ENCODE measurements at places on chromosomes 16 and 17.

- peak; percentile 82 for DNase-seq
Observed at GRCh38 chr17:42744283-42744805, 496 bp downstream of the EZH1 start.

GRCh38 chr16:23081675-23082119, 67.6 kb downstream of the USP31 start:
- peak; percentile 27 for DNase-seq

GRCh38 chr17:82267575-82268379, 5.7 kb downstream of the CSNK1D start:
- DNase-seq: no peak

- peak; percentile 57 for DNase-seq
Observed at GRCh38 chr17:40069751-40070708, 7.3 kb downstream of the THRA start.

GRCh38 chr16:82672676-82673075, 45.9 kb downstream of the CDH13 start:
- no peak for DNase-seq

- peak; percentile 29 for DNase-seq
Observed at GRCh38 chr17:46943501-46944393, 20.8 kb downstream of the GOSR2 start.

DNA sequence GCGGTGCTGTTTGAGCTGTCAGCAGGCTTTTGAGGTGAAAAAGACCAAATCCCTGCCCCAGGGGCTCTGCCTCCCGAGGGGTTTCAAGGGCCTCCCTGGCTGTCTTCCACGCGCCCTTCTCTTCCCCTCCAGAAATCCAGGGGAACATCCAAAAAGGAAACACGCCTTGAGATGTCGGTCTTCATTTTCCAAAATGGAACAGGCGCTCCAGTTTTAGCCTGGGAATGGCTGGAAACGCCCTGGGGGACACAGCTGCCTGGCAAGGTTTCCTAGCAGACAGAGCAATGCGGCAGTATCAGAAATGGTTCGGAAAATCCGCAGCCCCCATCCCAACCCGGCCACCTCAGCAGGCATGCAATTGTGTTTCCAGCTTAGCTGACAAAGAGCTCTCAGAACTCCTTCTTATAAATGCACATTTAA, 16.6 kb upstream of the LITAF start:
- peak; percentile 39 for DNase-seq

DNA sequence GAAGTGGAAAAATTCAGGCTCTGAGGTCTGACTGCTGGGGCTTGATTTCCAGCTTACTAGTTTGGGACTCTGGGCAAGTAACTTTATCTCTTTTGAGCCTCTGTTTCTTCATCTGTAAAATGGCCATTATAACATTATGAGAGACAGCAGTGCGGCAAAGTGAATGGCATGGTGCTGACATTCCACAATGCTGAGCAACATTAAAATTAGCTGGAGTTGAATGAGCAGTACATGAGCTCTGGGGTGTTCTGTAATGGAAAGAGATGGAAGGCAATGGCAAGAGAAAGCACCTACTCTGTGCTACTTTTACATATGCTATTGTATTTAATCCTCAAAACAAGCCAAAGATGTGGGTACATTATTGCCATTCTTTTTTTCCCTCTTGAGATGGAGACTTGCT, 535.7 kb upstream of the CDH11 start:
- DNase-seq: no peak

DNA sequence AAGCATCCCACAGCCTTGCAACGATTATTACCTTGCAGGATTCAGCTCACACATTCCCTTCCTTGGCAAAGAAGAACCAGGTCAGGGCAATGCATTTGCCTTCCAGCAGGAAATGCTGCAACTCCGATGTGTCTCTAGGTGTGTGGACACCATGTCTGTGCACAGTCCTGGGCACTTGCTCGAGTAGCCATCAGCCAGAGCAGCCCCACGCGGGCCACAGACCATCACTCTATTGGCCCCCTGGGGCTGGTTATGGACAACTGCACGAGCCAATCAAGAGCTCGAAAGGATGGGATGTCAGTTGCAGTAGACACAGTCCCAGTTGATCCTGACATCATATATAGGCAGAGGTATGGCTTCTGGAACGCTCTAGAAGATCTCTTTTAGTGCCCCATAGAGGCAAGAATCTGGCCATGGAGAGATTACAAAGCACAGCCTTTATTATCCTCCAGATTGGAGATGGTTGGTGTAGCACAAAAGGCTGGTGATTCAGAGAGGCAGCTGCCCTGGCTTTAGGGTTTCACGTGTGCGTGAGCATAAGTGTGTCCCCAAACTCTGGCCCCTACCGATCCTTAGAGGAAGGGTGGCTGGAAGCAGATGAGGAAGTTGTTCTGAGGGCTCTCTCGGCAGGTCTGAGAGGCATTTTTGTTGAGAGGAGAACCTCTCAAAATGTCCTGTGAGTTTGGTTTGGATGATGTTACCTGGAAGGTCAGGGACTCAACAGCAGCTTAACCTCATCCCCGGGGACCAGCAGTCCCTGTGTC, 403.8 kb downstream of the SEC14L1 start:
- DNase-seq: no peak

- peak; percentile 73 for DNase-seq
Observed at GRCh38 chr17:17693253-17694168, 12.3 kb downstream of the RAI1 start.

GRCh38 chr16:240559-240958, 5.9 kb downstream of the FAM234A start:
- no peak for DNase-seq

DNA sequence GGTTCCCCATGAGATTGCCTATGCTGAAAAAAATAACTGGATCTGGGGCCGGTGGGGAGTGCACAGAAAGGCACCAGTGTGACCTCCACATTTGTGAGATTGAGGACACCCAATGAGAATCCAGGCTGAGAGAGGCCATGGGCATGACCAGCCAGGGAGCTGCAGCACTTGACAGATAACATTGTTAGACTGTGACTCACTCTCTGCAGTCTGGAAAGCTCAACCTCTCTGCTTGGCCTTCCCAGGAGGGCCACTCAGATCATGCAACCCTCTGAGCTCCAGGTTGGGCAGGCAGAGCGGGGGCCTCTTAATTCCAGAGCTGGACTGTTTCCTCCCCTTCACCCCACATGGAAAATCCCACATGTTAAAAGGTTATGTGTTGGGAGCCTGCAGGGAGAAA, 30.1 kb downstream of the FZD2 start:
- no peak for DNase-seq

DNA sequence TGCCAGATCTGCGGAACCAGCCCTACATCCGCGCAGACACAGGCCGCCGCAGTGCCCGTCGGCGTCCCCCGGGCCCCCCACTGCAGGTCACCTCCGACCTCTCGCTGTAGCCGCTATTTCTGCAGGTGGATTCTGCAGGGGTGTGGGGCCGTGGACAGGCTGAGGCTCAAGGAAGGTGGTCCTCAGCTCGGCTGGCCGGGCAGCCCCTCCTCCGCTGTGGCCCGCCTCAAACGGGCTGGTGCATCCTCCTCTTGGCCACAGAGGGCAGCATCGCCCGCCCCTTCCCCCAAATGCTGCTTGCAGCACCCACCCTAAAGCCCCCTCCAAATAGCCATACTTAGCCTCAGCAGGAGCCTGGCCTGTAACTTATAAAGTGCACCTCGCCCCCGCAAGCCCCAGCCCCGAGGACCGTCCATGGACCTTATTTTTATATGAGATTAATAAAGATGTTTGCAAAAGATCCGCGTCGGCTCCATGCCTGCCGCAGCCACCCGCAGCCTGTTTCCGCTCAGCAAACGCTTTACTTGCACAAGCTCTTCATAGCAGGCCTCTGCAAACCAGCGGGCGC, 14.9 kb downstream of the SPATA32 start:
- DNase-seq: peak; percentile 67

- no peak for DNase-seq
Observed at GRCh38 chr16:30121741-30122571, 1.1 kb downstream of the MAPK3 start.

DNA sequence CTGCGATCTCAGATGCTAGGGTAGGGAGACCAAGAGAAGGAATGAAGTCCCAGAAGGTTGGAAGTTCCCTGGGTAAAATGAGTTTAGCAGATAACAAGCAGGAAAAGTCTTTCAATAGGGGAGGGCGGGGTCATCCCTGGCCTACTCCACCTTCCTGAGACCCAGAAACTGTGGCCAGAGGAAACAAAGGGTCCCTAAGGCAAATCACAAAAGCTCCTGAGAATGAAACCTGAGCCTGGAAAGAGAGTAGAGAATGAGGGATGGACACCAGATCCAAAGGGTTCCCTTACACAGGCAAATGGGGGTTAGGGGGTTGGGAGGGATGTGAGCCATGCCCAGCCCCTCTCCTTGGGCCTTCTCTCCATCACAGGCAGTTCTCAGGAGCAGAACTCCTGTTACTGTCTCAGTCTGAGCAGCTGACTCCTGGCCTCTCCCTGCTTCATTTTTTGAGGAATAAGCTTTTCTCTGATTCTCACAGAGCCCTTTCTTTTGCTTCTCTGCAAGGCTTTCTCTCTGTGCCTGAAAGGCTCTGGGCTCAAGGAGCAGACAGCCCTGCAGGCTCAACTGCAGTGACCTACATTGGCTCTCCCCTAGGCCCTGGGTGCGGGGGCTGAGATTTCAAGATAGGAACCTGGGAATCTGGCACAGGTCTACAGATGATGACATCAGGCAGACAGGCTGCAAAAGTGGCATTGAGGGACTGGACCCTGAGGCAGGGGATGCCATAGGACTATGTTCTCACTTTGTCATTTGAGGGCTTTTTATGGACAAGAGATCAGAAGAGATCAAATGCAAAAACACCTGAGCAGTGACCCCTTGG, 9.8 kb upstream of the NR1D1 start:
- no peak for DNase-seq

GRCh38 chr16:23865853-23866252, 30.1 kb downstream of the PRKCB start:
- no peak for DNase-seq

GRCh38 chr16:58348986-58349385, 43.3 kb upstream of the GINS3 start:
- no peak for DNase-seq

DNA sequence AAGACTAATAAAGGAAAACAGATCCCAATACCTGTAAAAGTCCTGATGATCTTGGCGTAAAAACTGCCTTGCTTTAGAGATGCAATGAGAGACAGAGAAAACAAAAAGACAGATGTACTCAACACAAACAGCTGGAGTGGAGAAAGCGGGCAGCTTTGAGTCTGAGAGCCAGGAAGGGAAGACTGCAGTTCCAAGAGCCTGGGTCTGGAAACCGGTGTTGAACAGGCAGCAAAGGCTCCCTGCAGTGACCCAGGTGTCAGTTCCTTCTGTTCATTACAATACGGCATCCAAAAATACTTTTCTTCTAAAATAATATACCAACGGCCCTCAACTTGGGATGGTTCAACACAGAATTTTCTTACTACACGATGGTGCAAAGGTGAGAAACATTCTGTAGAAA, 29.6 kb downstream of the VPS53 start:
- no peak for DNase-seq

DNA sequence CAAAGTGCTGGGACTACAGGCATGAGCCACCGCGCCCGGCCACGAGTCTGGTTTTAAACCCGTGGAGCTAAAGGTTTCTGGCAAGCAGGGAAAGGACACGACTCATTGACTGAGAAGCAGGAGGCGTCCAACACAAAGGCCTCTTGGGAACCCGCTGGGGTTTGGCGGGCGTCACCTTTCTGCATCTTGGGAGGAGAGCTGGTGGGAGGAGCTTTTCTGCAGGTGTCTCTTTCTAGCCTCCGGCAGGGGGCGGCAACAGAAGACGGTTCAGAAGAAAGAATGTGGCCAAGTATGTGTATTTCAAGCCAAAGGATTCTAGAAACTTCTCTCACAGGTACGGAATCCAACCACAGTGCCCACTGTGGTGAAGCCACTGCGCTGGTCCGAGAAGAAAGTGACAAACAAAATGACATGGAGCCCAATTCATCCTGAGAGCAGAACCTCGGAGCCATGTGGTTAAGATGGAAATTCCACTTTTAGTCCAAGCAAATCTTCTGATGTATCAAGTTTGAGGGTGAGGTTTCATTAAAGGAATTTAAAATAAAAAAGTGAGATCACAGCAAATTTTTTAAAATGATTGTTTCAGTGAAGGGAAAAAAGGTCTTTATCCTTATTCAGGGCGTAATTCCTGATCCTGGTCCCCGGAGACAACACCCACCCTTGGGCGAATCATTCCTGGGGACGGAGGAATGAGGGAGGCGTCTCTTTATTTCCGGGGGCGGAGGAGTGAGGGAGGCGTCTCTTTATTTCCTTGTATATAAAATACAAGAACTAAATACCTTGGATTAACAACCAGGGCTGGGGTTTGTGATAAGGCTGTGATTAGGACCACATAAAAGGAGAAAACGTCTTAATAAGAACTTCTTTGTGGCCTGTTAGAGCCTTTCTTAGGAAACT, 97.6 kb downstream of the MRM3 start:
- peak; percentile 71 for DNase-seq

DNA sequence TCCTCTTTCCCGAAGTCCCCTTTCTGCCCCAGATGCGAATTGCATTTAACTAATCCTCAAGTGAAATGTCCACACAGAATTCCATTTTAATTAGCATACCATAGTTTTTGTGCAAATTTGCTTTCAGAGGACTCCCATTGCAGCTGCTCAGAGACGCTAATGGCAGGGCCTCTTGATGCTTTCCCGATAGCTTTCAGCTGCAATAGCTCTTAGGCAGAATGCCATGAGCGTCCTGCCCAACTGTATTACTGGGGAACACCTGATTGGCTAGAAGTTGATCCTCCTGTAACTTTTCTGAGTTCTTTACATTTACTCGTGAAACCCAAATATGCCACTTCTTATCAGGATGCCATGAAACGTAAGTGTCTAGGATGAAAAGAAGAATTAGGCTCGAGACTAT, 203.0 kb downstream of the UTP18 start:
- DNase-seq: no peak

DNA sequence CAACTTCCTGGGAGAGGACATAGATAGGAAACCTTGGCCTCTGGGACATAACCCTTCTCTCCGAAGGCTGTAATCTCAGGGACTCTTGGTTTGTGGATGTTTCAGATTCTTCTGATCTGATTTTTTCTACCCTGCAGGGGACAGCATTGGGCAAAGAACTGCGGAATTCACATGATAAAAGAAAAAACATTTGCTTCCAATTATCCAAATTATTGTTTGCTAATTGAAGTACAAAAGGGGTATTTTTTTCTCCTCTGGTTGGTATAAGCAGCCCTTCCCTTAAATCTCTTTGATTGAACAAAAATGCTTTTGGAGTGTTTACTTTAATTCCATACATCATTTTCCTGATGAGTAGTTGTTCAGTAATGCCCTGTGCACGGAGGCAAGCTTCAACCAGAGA, 251.7 kb upstream of the IRX3 start:
- DNase-seq: no peak

- peak; percentile 45 for DNase-seq
Observed at GRCh38 chr17:20121359-20122253, 112.4 kb downstream of the SPECC1 start.
